Lung microvascular endothelial cell (primary cell): ENCODE measurements at places on chromosomes 5 and 9. TPM values are rescaled to one million over a fixed set of nuclear protein-coding genes. Genes with fewer than 3 reads are reported as not detected.

C5orf52 gene
- total RNA-seq: not detected in 2 replicates

IL5 gene
- total RNA-seq: not detected in 2 replicates

DRD1 gene
- total RNA-seq: not detected in 2 replicates

DNA sequence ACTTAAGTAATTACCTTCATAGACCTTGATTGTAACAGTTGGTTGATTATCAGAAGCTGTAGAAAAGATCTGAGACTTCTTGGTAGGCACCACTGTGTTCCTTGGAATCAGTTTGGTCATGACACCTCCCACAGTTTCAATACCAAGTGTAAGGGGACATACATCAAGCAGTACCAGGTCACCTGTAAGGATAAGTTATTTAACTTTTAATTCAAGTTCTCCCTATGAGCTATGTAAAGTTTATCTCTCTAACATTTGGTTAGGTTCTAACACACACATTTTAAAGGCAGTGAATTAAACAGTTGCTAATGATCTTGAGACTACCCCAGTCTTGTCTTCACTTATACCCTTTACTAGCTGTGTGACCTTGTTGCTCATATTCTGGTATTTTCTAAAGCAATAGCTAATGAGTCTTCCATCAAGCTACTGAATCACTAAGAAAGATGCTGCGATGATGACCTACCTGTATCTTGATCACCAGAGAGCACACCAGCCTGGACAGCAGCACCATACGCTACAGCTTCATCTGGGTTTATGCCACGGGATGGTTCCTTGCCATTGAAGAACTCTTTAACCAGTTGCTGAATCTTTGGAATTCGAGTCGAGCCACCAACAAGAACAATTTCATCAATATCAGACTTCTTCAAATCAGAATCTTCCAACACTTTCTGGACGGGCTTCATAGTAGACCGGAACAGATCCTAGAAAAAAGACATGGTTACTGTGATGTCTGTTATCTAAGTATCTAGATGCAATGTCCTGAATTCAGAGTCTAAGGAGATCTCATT lies 2.8 kb downstream of the HSPA5 start:
- no peak for DNase-seq

FBXO4 gene
- total RNA-seq: 5.2 and 7.2 TPM in 2 replicates
